HT1080 (cell line): ENCODE measurements at places on chromosomes 7 and 10. TPM values are rescaled to one million over a fixed set of nuclear protein-coding genes. Genes with fewer than 3 reads are reported as not detected.
A peak's percentile ranks its signal among the peaks of the same experiment; 100 is the strongest.

The LEP gene
- total RNA-seq, result not detected in 2 replicates

The PNLIP gene
- not detected in 2 replicates for total RNA-seq

The TMEM213 gene
- total RNA-seq, result not detected in 2 replicates

The GNGT1 gene
- not detected in 2 replicates for total RNA-seq

The ELN gene
- not detected in 2 replicates for total RNA-seq

DNA sequence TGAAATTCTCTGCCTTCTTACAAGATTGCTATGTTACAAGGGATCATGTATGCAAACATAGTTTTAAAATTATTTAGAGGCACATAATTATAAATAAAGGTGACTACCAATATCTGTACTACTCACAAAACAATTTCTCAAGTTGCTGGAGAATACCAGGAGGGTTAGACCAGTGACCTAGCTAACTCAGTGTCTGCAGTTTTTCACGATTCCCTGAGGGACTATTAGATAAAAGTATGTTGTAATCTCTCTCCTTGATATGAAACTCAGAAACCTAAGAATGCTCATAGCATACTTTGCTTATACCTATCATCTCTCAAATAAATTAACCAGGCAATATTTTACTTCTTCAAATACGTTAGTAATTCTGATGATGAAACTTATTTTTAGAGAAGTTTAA, 534.0 kb upstream of the ANKRD30A start:
- DNase-seq, result no peak

GRCh38 chr10:132884691-132885271, 57.6 kb downstream of the CFAP46 start:
- DNase-seq, result no peak

DNA sequence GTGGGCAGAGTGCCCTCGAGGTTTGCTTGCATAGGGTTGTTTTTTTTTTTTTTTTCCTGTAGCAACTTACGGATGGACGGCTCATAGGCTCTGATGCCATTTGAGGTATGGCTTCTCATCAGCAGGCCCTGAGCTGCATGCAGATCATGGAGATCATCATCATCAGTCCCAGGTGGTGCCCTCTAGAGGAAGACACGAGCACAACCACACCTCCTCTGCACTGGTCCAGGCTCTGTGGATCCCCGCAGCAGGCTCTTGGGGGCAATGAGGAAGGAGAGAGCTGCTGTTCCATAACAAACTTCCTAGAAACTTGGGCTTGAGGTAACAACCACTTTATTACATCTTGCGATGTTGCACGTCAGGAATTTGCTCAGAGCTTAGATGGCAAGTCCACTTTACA, 132.7 kb upstream of the CXCL12 start:
- peak; percentile 3 for DNase-seq

- no peak for DNase-seq
These were observed 292.4 kb upstream of the AKR1E2 start for GRCh38 chr10:4533621-4534020.

GRCh38 chr7:3544202-3544601, 243.2 kb downstream of the SDK1 start:
- DNase-seq, result no peak

- DNase-seq, result no peak
These were observed 92.0 kb downstream of the ABLIM1 start for GRCh38 chr10:114566064-114566463.

DNA sequence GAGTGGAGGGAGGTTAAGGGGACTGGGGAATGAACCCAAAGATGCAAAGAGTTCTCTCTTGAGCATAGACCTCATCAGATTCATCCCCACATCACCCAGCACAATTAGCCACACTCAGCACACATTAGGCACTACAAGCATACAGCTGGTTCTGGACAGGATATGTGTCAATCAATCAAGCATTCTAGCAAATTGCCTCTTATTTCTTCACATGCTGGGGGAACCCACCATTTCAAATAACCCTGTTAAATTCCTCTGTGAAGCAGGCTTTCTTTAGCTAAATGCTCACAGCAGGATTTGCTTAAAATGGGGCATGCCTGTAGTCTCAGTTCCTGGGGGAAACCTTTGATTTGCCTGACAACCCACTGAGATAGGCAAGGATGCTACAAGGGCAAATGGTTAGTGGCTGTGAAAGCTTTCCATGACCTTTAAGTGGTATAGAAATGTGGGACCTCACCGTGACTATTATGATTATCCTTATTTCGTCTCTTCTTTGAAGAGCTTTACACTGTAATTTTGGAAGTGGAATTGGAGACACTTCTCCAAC, 193.4 kb upstream of the ZMIZ1 start:
- no peak for DNase-seq

DNA sequence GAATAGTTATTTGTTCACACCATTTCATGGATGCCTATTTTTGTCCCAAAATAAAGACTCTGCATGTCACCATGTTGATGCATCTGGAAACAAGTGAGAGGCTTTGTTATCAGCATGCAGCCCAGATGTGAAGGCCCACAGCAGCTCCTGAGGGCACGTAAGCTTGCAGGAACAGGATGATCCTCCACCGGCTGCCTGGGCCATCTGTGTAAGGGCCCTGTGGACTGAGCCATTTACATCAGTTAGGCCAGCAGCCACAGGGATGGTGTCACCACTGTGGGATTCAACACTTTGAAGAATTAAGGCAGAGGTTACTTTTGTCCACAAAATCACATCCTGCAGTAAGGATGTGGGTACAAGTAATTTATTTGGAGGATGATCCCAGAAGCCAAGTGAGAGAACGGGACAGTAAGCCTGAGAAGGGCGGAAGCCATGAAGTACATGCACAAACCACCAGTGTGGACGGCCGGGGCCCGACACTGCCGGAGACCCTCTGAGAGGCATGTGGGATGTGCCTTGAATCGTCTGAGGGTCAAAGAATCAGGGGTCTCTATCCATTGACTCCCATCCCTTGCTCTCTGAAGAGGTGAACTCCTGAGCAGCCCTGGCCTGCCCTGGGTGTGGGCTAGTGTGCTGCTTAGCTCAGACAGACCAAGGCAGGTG, 609.7 kb downstream of the DNAJB6 start:
- DNase-seq, result no peak

DNA sequence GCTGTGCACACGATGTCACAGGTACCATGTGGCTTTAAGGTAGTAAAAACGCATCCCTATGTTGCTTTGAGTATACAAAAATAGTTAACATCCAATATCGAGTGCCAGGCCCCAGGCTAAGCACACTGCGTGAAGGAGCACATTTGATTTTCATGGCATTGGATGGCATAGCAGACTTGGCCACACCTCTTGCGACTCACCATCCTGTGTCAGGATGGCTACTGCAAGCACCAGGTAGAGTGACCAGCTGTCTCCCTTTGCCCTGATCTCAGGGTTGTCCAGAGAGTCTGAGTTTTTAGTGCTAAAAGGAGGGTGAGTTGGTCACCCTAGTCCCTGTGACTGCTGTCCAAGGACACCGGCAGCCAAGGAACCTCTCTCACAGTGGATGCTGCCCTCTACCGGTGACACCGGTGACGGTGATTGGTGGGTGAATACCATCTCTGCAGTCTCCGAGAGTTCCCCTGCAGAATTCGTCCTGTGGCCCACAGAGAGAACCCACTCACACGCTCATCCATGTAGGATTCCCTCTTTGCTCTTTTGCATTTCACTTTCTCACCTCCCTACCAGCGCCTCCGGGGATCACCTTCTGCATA, 76.1 kb downstream of the BICC1 start:
- no peak for DNase-seq

DNA sequence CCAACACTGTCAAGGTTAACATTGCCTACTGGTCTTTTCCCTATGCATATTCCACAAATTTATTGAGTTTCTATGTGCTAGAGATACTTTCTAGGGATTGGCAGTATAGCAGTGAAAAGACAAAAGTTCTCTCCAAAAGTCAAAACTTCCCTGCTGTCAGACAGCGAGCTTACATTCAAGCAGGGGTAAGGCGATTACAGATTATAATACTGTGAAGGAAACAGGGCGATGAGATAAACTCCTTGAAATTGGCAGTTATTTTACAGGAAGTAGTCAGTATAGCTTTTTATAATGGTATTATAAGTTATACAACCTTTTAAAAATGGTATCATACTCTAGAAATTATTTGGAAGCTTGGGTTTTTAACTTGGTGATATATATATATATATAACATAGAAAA, 9.9 kb downstream of the VPS50 start:
- no peak for DNase-seq

- peak; percentile 32 for DNase-seq
These were observed 88.2 kb downstream of the ELFN1 start for GRCh38 chr7:1758028-1758858.

DNA sequence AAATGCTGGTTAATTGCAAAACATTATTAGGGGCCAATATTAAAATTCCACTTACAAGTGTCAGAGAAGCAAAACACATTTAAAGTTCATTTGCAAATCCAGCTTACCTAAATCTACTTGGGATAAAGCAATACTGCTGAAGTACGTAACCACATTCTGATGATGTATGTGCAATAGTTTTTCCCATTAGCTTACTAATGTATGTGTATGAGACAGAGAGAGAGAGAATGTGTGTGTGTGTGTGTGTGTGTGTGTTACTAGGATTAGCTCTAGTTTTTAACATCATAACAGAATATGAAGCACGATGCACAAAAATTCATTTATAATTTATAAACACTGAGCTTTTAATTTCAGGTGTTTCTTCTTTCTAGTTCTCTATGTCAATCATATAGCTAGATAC, 1074.2 kb upstream of the C7orf33 start:
- no peak for DNase-seq
